Stimulated activated naive CD4-positive, alpha-beta T cell treated with Interleukin-2 at 50 U/mL for 16 hours (primary cell): ENCODE measurements at places on chromosomes 13 and 19.
A peak's percentile ranks its signal among the peaks of the same experiment; 100 is the strongest.

GRCh38 chr19:11479898-11480714, 740 bp downstream of the ELAVL3 start:
- no peak for DNase-seq

DNA sequence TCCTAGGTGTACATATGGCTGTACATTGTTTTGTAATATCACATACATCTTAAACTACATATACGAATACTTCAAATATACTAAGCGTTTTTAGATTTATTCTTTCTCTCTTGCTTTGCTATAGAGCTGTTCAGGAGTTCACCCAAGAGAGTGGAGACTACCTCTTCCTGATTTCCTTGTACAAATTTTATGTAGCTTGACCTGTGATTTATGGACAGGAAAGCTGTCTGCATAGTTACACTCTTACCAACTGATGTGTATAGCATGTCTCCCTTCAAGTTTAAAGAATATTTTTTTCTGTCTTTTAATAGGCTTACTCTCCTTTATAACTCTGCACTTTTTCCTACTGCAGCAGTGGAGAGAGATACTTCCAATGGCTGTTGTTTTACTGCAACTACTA, 428.7 kb downstream of the NDFIP2 start:
- no peak for DNase-seq

- no peak for DNase-seq
These were observed 8.1 kb upstream of the SERPINE3 start for GRCh38 chr13:51331354-51331861.

- no peak for DNase-seq
These were observed 7.4 kb upstream of the SIGLEC11 start for GRCh38 chr19:49968279-49968922.

DNA sequence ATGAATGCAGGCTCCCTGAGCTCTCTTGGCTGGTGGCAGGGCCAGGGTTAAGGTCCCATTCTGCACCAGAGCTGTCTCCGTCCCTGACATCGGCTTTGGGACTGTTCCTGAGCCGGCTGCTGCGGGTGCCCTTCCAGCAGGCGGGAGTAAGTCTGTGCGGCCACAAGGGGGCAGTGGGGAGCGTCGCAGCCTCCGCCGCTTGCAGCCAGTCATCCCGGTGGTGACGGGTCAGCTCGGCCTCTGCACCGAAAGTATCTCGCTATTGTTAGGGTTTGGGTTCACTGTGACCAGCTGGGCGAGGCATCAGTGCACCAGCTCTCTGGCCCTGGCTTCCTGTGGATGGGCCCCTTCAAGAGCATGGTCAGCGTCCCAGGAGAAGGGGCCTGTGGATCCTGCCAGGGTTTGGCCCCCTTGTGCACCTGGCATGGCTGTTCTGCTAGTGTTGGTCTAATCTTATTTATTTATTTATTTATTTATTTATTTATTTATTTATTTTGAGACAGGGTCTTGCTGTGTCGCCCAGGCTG, 15.1 kb downstream of the NDUFB7 start:
- peak; percentile 66 for DNase-seq

- DNase-seq = peak; percentile 69
These were observed 14.0 kb upstream of the GPR4 start for GRCh38 chr19:45615795-45616703.

GRCh38 chr13:49183672-49184325, 36.3 kb upstream of the MLNR start:
- no peak for DNase-seq

DNA sequence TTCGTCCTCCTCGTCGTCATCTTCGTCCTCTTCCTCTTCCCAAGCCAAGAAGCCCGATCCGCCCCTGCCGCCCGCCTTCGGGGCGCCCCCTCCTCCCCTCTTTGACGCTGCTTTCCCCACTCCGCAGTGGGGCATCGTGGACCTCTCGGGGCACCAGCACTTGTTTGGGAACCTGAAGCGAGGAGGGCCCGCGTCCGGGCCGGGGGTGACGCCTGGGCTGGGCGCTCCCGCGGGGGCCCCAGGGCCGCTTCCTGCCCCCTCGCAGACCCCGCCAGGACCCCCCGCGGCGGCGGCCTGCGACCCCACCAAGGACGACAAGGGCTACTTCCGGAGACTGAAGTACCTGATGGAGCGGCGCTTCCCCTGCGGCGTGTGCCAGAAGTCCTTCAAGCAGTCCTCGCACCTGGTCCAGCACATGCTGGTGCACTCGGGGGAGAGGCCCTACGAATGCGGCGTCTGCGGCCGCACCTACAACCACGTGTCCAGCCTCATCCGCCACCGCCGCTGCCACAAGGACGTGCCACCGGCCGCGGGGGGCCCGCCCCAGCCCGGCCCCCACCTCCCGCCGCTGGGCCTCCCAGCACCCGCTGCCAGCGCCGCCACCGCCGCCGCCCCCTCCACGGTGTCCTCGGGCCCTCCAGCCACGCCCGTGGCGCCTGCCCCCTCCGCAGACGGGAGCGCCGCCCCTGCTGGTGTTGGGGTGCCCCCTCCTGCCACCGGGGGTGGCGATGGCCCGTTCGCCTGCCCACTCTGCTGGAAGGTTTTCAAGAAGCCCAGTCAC, 8.7 kb downstream of the ZNF865 start:
- no peak for DNase-seq

DNA sequence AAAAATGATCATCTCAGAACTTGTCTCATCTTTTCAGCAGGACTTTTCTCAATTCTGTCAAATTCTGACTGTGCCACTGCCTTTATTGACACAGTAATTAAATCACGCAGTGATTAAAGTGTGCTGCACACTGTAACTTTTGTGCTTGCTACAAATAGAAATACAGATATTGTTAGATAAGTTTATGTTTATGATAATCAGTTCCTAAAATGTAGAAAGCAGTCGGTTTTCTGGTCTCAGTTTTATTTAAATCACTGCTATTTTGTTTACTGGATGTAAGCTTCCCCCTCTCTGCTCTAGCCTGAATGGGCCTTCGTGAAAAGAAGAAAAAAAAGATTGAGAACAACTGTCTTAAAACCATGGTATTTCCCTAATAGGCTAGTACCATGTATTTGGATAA, 258.8 kb upstream of the STARD13 start:
- DNase-seq = no peak

GRCh38 chr19:55264531-55264930, 5.7 kb upstream of the PPP6R1 start:
- DNase-seq = no peak

DNA sequence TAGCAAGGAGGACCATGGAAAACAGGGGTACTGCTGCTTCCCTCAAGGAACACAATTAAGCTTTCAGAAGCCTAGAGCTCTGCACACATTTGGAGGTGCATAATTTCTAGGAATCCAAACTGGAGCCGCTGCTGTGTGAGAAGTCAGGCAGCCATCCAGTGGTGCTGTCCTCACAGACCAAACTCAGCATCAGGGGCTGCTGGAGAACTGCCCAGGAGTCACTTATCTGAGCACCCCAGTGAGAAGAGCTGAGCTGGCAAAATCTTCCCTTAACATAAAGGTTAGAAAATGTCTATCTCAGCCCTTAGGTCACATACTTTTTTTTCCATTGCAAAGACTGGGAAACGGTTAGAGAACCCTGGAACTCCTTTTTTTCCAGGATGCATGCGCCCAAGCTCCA, 72.8 kb downstream of the ATP7B start:
- DNase-seq = no peak

DNA sequence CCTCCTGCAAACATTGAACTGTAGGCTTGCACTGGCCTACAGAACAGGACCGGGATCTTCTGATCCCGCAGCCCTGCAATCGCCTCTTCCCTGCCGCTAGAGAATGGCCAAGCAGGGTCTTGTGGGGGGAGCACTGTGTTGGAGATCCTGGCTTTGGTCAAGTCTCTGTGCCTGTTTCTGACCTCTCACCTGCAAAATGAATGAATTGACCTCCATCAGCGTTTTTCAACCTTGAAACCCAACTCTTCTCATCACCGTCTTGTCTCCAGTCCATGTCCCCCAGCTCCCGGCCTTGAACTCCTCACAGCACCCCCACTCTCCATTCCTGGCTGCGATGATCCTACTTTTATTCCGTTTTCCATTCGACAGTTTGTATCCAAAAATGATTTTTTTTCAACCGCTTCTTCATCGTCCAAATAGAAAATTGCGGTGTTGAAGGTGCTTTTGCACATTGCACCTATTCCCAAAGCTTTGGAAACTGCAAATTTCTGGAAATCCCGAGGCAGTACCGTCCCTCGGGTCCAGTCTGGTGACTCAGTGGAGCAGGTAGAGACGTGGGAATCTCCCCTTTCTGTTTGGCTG, 2.0 kb downstream of the MYO9B start:
- no peak for DNase-seq

DNA sequence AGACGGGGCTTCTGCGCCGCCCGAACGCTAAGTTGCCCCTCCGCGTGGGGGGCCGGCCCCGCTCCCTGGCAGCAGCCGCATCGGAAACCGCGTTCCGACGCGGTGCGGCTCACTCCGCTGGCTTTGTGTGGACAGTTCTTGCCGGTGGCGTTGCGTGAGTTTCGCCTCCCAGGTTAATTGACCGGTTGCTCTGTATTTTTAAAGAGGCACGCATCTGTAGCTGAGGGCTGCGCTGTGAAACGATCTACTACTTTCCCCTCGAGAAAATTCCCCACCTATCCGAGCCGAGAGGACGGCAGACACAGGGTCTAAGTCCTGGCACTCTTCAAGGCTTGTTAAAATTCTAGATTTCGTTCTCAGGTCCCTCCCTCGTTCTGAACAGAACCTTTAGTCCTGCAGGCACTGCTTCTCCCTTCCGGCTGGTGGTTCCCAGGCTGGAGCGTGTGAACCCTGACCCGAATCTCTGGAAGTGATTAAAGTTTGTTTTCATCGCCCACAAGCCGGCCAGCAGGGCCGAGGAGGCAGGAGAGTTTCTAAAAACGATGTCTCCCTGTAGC, 933 bp downstream of the ARHGEF7 start:
- no peak for DNase-seq

DNA sequence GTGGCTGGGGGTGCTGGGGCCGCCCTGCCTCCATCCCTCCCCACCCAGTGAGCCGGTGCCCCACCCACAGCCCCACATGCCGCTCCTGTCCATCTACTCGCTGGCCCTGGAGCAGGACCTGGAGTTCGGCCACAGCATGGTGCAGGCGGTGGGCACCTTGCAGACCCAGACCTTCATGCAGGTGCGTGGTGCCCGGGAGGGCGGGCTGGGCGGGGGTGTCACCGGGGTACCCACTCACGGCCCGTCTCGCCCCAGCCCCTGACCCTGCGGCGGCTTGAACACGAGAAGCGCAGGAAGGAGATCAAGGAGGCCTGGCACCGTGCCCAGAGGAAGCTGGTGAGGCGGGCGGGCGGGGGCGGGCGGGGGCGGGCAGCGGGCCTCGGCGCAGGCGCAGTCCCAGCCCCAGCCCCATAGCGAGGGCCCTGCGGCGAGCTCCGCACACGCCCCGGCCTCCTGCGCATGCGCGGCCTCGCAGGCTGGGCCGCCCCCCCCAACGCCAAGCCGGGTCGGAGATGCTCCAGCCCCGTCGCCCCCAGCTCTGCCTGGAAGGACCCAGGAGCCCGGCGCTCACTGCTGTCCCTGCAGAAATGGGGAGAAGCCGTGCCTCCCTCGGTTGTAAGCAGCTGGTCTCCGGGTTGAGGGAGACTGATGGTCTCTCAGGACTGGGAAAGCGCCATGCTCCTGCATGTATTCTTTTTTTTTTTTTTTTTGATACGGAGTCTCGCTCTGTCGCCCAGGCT, 7.7 kb downstream of the ARHGAP45 start:
- peak; percentile 84 for DNase-seq

DNA sequence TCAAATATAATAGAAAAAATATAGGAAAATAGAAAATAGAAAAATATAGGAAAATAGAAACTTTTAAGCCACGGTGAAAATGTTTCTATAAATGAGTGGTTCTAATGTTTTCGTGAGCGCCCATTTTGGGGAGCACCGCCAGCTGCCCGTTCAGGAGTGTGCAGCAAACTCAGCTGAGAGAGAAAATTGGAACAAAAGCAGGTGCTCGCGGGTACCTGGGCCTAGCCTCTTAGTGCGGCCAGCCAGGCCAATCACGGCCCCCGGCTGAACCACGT, 204 bp upstream of the PDX1 start:
- DNase-seq = no peak

- no peak for DNase-seq
These were observed 43.1 kb downstream of the NFIC start for GRCh38 chr19:3409346-3410064.

- no peak for DNase-seq
These were observed 154.2 kb upstream of the KLF12 start for GRCh38 chr13:74288361-74288911.
